ENCODE measurements at places on chromosomes 3 and 15.

DNA sequence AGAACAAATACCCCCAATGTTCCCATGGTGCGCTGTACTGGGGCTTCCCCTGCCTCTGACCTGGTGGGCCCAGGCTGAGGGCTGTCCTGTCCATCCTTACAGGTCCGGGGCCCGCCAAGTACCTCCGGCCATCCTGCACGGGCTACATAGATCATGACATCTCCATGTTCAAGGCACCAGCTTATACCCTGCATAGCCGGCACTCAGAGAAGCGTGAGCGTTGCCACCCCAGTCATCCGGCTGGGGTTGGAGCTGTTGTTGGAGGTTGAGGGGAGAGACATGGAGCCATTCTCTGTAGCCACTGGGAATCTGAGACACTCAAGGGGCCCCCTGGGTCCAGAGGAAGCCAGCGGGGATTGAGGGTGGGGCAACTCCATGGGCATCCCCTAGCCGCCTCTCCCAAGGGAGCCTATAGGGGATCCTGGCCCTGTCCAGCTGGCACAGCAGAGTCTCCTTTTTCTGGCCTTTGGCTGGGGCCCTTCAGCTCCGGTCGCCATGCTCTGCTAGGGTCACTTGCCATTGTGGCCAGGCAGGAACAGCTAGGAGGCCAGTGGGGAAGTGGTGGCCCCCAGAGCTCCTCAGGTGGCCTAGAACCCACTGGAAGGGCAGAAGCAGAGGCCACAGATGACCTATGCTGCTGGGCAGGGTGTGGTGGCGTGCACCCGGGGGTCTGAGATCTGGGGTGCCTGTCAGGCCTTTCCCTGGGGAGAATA is 12.5 kb upstream of the CSPG4 start:
- DNase-seq: no peak

GRCh38 chr3:151935446-151935845 is 62.0 kb downstream of the SUCNR1 start:
- no peak for DNase-seq

DNA sequence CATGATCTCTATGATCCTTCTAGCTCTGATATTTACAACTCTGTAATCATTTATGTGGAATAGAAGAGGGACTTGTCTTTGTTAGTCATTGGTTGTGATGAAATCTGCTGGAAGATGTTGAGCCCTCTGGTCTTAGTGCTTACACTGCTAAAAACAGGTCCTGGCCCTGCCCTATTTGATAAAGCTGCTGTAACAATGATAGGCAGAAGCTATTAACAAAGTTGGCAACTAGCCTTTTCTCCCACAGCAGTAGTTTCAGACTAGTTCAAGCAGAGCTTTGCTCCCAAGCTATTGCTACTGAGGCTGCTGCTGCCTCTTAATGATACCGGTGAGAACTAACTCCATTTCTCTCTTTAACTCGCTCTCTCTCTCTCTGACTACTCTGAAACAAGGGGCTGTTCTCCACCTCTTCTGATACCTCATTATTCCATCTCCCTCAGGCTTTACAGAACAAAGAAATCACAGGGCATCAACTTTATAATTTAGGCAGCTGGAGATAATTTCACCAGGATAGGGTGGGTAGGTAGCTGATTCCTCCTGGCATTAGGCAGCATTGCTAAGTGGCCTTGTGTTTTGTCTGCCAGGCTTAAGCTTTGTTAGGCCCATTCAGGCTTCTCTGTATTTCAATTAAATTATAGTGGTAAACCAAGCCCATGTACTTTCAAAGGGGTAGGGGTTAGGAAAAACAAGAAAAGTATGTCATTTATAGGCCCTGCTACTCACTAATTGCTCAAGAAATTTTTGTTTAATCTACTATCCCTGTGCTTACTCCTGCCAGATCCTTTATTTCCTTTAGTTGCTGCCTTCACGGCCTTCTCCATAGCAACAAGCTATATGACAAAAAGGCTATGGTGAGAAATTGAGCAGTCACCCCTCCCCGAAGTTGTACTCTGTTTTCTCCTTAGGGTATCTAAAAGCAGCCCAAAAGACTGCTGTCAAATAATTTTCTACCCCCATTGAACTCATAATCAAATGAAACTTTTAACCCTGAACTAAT is 139.6 kb downstream of the RBPMS2 start:
- no peak for DNase-seq

DNA sequence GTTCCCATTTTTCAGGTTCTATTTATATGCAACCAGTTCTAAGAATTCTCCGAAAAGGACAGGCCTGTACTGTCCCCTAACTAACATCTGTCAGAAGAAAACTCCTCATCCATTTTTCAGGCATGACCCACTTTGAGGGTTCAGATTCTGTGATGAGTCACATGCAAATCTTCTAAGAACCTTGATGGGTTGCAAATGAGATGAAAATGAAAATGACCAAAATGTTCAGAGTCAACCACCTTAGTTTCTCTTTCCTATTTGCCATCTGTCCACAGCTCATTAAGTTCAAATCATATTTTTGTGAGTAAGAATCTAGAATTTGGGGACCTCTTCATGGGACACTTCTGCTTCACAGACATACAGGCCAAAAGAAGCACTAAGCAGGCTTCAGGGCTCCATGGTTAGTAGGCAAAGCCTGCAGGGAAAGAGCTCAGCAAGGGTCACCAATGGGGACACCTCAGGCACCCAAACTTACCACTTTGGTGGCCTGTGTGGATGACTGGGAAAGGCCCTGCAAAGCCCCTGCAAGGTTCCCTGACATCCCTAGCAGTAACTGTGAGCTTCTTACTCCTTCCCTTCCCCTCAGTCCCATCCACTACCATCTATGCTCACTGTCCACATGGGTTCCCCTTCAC is 122.0 kb downstream of the WDR76 start:
- no peak for DNase-seq

- DNase-seq: no peak
These were observed 53.9 kb upstream of the TASOR start for GRCh38 chr3:56737006-56737405.

GRCh38 chr3:49530701-49531100 is 23.6 kb upstream of the BSN start:
- DNase-seq: no peak

- DNase-seq: no peak
These were observed 101.6 kb upstream of the RAD18 start for GRCh38 chr3:9064850-9065249.

- DNase-seq: no peak
These were observed 194.8 kb upstream of the DPH6 start for GRCh38 chr15:35740761-35741160.

DNA sequence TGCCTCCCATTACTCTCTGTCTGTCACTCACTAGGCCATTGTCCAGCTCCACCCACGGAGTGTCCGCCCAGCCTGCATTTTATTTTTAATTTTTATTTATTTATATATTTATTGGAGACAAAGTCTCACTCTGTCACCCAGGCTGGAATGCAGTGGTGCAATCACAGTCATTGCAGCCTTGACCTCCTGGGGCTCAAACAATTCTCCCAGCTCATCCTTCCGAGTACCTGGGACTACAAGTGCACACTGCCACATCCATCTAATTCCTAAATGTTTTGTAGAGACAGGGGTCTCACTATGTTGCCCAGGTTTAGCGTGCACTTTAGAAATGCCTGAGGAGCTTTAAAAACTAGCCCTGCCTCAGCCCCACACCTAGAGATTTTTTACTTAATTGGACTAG is 141.5 kb downstream of the LIPC start:
- DNase-seq: no peak

DNA sequence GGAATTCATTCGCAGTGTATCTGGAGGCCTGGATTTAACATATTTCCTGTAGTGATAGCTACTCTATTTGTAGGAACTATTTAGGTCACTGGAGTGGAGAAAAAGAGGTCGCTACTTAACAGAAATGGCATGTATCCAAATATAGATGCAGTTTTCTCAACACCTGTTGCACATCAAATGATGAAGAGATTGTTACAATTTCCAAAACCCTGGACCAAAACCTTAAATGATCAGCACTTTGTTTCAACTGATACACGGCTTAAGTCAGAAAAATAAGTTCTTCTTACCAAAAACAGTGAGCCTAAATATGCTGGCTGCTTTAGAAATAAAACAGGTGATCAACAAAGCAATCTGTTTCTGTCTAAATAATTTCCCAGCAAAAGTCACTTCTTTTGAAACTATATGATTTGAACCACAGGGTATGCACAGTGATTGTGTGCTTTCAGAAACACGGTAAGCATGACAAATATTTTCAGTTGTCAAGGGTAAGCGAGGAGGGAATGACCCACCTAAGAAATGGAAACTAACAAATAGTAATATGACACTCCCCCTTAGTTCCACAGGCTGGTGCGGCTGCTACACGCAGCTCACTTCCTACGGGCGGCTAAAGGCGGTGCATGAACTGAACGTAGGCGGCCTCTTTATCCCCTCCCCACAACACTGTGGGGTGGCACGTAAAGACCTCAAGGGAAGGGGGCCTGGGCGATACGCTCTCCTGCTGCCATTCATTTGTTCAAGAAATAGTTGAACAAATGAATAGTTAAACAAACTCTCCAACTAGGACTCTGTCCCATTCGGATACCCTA is 1.1 kb downstream of the EHD4 start:
- no peak for DNase-seq

DNA sequence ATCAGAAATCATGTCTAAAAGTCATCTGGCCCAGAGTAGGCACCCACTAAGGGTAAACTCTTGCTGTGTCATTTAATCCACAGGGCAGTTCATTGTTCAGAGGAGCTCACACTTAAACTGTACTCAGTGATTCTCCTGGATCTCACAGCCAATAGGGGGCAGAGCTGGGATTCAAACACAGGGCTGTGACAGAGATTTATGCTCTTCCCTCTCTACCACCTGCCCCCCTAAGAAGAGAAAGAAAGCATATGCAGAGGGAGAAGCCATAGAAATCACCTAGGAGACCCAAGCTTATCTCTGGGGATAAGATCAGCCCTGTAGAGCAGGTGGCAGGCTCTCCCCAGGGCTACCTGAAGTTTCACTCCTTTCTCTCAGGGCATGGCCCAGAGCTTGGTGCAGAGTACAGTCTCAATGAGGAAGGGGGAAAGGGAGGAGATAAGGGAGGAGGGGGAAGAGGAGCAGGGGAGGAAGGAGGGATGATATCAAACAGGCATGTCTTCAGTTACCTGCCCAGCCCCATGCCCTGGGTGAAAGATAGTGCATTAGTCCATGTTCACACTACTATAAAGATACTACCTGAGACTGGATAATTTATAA is 51.8 kb upstream of the ADPGK start:
- no peak for DNase-seq

GRCh38 chr3:10440684-10441083 is 64.7 kb downstream of the ATP2B2 start:
- no peak for DNase-seq

DNA sequence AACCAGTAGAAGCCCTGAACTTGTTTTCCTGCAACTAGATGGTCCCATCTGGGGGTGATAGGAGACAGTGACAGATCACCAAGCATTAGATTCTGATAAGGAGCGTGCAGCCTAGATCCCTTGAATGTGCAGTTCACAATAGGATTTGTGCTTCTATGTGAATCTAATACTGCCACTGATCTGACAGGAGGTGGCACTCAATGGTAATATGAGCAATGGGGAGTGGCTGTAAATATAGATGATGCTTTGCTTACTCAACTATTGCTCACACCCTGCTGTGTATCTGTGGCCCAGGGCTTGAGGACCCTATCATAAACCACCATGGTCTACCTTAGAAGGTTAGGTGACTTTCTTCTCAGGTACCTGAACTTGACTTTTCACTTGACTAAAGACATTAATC is 417.1 kb upstream of the ARHGEF26 start:
- no peak for DNase-seq

DNA sequence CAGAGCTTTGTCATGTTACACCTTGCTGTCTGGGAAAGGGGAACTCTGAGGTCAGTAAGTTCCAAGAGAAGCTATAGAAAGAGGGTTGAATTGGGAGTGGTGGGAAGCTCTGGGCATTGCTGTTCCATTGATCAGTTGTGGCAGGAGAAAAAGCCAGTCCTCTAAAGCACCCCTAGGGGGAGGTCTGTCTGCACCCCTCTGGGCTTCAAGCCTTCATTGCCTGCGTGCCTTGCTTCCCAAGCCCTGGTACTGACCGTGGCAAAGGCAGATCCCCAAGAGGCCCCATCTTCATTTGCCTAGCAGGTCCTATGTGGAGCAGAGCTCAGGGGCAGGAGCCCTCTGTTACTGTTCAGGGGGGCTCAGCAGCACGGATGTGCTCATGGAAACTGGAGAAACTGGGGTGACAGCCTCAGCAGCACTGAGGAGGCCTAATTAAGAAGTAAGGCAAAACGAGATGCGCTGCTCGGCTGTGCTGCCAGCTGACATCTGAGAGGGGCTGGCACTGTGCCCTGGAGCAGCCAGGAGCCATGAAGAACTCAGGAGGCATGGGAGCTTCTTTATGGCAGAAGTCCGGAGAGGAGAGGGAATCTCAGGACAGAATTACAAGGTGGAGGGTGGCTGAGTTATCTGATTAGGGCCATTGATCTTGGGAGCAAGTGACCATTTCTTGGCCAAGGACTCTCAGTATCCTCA is 270.9 kb downstream of the RPLP1 start:
- no peak for DNase-seq

DNA sequence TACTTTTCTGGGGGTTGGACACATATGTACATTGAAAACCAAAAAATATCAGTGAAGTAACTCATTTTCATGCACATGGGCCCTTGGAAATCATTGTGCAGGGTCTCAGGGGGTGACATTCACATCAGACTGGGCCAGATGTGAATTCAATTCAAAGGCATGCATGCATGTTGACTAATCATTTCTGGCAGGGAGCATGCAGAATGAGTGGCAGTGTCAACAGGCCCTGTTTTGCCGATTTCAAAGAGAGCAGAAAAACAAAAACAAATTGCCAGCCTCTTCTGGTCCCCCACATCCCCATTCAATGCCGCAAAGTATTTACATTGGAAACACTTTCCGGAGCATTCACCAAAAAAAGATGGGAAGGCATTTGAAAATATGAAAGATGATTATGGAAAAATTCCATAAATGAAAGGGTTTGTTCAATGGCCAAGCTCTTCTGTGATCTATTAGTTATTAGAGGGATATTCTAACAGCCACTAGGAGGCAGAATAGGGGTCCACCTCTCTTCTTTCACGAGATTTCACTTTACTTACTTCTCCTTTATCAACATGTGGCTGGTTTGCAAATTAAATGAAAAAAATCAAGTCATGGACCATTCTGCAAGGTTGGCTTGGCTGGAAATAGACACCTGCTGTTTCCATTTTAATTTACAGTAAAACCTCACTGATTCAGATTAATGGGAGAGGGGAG is 119.9 kb upstream of the FEZF2 start:
- DNase-seq: no peak

GRCh38 chr3:15096046-15096445 is 2.9 kb downstream of the RBSN start:
- DNase-seq: no peak

- no peak for DNase-seq
These were observed 94.7 kb downstream of the STAG1 start for GRCh38 chr3:136657526-136657925.

DNA sequence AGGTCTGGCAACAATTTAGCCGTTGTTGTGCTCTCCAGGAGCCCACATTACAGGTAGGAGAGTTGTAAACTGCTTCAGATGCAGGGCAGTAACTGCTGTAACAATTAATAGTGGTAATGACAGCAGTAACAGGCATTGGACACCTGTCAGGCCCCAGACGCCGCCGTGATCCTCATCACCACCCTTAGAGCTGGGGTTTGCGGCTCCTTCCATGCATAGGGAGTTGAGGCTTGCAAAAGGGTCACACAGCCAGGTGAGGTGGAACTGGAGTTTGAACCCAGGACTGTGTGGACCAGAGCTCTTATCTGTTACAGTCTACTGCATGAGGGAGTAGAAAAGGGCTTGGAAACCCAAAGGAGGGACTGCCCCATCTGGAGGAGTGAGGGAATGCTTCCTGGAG is 26.8 kb upstream of the NR2C2 start:
- no peak for DNase-seq

- no peak for DNase-seq
These were observed 106.5 kb upstream of the PROK2 start for GRCh38 chr3:71891483-71891882.

- no peak for DNase-seq
These were observed 14.1 kb upstream of the TMEM115 start for GRCh38 chr3:50373146-50374051.

Measured in 8988T (cell line).